ENCODE measurements at places on chromosomes 16 and 17.

GRCh38 chr17:81917565-81918332 is at the start of gene SIRT7:
Gene SIRT7, minus strand, starts transcription at chr17:81918176. Its CDS starts 45 bp downstream, at chr17:81918131.
- DNase-seq = peak; percentile 72

DNA sequence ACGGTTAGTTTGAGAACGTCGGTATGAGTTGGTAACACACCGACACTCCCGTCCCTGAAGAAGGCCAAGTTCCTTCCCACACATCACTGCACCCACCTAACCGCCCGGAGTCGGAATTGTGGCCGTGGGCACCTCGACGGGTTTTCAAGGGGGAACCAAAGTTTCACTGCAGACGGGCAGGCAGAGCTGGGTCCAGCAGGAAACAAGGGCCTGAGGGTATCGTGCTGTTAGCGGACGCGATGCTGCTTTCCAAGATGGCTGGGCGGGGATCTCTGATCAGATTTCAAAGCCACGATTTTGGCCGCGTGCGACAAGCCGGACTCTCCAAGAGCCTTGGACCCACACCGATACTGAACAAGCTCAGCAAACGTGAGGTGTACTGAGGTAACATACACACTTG is 82.3 kb upstream of the DOC2B start:
- no peak for DNase-seq

- no peak for DNase-seq
These were observed 45.0 kb upstream of the NOL11 start for GRCh38 chr17:67672592-67673335.

DNA sequence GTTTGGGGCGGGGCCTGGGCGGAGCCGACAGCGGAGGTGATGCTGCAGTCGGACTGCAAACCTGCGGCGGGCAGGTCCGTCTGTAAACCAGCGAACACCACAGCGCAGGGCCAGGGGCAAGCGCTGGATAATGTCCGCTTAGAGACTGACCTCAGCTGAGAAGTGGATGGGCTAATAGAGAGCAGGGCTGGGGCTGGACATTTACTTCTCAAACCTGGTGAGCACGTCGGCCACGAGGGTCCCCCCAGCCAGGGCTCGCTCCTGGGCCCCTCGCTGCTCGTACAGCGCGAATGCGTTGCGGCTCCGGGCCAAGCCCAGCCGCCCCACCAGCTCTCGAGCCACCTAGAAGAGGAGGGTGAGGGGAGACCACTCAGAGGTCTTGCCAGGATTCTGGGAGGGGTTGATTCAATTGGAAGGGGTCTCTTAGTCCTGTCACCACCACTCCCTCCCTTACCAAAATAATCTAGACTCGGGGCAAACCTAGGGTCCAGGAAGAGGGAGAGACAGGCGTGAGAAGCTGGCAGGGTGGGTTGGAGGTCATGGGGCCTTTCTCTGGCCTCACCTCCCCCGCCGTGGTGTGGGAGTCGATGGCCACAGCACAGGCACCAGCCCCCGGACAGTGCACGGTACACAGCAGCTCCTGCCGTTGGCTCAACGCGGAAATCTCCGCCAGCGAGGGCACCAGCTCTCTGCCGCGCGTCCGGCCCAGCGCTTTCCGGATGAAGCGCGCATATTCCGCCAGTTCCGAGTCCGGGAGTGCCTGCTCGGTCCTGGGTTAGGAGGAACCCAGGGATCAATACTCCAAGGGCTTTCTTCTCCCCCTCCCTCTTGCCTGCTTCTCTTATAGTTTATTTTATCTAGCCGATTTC is 5.8 kb downstream of the PLEKHH3 start:
- DNase-seq = no peak

- DNase-seq = no peak
These were observed 12.0 kb downstream of the PRR11 start for GRCh38 chr17:59167571-59168001.

DNA sequence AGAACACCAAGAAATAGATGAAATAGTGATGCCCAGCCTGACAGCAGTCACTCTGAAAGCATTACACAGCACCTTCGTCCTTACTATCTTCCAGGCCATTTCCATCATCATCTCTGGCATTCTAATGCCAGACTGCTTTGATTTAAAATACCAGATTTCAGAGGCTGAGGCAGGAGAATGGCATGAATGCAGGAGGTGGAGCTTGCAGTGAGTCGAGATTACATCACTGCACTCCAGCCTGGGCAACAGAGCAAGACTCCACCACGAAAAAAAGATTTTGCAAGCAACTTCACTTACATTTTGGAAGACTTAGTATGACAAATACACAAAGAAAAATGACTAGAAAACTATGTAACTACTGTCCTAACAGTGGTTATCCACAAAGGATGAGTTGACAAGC is 244.0 kb downstream of the CPPED1 start:
- no peak for DNase-seq

- DNase-seq = no peak
These were observed 670.4 kb downstream of the TOX3 start for GRCh38 chr16:51876601-51876875.

GRCh38 chr17:82434216-82434565 is 15.8 kb upstream of the OGFOD3 start:
- no peak for DNase-seq

DNA sequence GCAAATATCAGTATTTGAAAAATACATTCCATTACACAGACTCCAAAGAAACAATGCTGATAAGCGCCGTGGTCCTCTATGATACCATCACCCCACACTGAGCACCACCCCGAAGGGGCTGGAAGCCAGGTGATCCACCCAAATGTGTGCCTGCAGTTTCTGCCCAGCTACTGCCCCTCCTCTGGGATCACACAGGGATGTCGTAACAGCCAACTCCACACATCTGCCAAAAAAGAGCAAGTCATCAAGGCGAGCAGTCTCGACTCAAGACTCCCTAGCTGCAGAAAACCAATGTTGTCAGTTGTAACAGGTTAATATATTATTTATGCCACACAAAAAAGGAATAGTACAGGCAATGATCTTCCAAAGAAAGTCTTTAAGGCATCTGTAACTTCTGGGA is 21.0 kb downstream of the CYB5D2 start:
- DNase-seq = no peak

GRCh38 chr16:55120826-55121225 is 190.2 kb downstream of the IRX5 start:
- DNase-seq = no peak

DNA sequence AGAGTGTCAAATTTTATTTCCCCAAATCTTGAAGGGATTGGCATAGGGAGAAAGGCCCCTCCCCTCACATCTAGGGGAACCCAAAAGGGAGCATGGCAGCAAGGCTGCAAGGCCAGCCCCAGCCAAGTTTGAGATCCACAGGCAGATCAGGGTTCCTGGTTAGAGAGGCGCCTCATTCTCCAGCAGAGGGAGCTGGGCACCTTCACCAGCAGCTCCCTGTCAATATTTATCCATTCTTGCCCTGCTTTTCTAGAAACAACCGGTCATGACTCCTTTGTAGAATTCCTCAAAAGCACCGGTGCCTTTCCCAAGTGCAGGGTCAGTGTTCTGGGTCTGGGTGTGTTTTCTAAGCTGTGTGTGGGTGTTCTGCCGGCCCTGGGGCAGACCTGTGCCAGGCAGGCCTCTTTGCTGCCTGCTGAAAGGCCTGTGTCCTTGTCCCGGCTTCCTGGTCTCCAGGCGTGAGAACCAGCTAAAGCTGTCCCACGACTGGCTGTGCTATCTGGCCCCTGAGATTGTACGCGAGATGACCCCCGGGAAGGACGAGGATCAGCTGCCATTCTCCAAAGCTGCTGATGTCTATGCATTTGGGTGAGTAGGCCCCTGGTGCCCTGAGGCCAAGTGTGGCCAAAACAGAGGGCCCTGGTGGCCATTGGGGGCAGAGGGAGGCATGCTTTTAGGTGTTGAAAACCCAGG is 21.2 kb upstream of the LGALS9 start:
- DNase-seq = no peak

DNA sequence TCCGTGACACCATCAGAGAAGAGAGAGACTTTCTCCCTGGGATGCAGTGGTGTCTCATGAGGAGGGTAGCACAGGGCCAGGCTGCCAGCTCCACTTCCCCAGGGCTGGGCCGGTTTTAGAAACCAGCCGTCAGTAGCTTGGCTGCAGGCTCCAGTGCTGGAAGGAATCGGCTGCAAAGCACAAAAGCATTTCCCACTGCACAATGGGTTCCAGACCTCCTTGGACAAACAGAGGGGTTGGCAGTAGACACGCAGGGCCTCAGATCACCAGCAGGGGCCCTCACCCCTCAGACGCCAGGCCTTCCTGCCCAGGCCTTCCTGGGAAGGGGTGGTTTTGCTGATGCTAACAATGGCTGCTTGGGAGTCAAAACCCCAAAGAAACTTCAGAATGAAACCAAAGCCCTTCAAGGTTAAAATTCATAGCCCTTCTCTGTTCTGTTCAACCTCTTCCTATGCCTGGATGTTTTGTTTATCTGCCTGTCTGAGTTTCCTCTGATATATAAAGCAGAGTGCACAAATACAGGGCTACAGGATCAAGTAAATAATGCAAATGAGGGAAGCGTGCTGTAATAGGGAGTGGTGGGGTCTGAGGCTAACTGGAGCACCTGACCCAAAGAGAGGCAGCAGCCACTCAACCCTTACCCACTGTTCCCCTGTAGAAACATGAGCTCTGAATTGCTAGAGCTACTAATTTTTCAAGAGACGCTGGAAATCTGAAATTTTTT is 26.2 kb downstream of the TEKT5 start:
- DNase-seq = no peak

All from stimulated activated CD8-positive, alpha-beta memory T cell treated with anti-CD3 and anti-CD28 coated beads, Interleukin-4, amount 100 ng/mL, for 1 hour (primary cell).